ENCODE measurements at places on chromosomes 1 and 21. TPM values are rescaled to one million over a fixed set of nuclear protein-coding genes. Genes with fewer than 3 reads are reported as not detected.

The FLG gene
- total RNA-seq: not detected

The AADACL3 gene
- total RNA-seq: 0.19 TPM

The ELAVL4 gene
- total RNA-seq: 0.45 TPM

The DIO1 gene
- total RNA-seq: not detected

The ASCL5 gene
- not detected for total RNA-seq

The NPHS2 gene
- not detected for total RNA-seq

The PM20D1 gene
- total RNA-seq: 0.29 TPM

Measured in mesenteric fat pad (tissue), 1 donor.